Testis (tissue), 5 donors: ENCODE measurements at places on chromosomes 16 and 17.

DNA sequence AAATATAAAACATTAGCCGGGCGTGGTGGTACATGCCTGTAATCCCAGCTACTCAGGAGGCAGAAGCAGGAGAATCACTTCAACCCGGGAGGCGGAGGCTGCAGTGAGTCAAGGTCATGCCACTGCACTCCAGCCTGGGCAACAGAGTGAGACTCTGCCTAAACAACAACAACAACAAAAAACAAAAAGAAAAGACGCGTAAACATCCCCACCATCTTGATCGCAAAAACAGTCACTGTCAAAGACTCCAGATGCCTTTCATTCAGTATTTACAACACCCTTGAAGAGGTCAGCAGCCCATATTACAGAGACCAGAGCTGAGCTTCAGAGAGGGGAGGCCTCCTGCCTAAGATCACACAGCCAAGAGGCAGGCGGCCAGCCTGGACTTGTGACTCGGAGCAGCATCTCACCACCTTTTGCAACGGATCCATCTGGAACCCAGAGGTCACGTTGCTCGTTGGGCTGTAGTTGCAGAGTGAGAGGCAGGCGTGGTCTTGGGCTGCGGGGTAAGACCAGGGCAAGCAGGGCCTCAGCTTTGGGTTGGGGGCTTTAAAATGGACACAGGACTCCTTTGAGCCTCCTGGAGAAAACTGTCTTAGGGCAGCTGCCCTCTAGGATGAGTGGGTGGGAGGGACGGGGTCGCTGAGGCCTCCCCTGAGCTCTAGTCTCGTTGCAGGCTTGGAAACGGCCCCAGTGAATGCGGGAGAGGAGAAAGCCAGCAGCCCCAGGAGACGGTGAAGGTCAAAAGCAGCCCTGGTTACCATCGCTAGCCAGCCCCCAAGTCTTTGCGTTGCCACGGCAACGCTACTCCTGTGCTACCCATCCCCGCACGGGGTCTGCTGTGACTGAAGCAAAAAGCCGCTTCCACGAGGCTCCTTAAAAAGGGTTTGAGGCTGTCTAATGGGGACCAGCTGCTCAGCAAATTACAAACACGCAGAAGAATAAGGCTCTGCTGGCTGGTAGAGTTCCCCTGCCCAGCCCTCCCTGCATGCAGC, 26.1 kb downstream of the LGALS3BP start:
- DNase-seq, result peak; percentile 60

DNA sequence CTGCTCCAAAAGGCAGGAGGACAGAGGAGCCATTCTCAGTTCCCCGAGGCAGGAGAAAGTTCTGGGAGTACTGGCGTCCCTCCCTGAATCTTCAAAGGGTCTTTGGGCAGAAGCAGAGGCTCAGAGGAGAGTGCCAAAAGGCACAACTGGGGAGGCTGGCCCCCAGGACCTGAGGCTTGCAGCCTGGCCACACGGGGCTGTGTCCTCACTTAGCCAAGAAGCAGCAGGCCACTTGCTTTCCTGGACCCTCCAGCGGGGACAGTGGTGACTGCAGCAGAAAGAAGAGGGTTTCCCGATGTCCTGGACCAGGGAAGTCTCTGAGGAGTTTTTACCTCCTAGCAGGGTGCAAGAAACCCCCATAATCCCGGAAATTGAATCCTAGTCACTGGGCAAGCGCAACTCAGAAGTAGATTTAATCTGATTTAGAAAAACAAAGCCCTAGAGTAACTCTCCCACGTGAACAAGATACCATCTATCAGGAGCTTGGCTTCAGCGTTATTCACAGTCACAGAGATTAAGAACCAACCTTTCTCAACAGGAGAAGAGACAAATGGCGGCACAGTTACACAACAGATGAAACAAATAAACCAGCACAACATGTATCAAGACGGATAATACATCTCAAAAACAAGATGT, 25.5 kb upstream of the BCO1 start:
- no peak for DNase-seq

DNA sequence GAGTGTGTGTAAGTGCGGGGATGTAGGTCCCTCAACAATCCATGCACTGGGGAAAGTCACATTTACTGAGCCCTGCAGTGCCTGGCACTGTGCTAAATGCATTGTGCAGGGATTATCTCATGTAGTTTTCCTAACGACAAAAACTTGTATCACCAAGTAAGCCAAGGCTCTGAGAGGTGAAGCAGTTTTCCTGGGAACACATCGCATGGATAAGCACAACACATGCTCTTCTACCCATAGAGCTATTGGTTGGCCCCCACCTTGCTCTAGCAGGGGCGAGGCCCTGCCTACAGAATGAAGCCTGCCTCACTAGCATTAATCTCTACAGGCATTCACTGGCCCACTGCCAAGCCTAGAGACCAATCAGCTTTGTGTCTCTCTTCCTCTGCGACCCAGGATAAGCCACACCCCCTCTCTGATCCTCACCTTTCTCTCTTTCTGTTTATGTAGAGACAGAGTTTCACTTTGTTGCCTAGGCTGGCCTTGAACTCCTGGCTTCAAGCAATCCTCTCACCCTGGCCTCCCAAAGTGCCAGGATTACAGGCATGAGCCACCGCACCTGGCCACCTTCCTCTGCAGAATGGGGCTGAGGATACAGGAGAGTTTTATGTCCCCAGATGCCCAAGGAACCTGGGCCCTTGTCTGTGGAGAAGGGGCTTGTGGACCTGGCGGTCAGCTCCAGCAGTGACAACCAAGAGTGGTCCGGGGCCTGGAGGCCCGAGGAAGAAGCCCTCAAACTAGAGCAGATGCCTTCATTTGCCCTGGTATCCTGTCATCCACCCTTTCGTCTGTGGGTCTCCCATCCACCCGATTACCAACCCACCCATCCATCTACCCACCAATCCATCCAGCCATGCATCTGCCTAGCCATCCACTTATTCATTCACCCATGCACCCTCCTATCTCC, 12.8 kb downstream of the CDH16 start:
- DNase-seq, result peak; percentile 87

GRCh38 chr17:61392679-61393078, 7.0 kb upstream of the TBX2 start:
- DNase-seq, result no peak

GRCh38 chr17:33750943-33751701, 458.0 kb upstream of the ASIC2 start:
- peak; percentile 84 for DNase-seq

DNA sequence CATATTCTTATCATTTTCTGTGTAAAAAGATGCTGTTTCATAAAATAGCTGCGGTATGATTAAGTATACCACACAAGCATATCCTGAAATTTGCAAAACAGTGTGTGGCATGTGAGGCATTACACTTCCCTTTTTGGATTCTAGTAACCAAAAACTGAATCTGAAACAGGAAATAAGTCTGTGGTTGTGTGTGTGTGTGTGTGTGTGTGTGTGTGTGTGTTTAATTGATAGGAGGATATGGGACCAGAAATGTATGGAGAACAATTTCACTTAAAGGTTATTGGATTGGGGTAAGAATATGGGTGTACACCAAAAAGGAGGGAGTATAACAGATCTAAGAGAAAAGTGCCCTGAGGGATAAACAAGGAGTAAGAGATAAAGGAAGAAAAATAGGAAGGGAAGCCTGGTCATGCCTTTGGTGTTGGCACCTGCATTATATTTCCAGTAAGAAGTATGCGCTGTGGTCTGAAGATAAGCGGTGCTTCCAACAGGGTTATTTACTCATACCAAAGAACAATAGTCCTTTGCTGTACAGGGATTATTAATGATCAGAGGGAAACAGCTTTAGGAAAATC, 4.0 kb downstream of the LYRM1 start:
- no peak for DNase-seq

- DNase-seq, result no peak
These were observed 18.0 kb upstream of the NDRG4 start for GRCh38 chr16:58481931-58482330.

- DNase-seq, result no peak
These were observed 1.8 kb downstream of the COG1 start for GRCh38 chr17:73194514-73195222.

GRCh38 chr17:83073389-83074063, 5.9 kb upstream of the METRNL start:
- peak; percentile 80 for DNase-seq

- DNase-seq, result no peak
These were observed 12.7 kb upstream of the CHD3 start for GRCh38 chr17:7875804-7876370.

DNA sequence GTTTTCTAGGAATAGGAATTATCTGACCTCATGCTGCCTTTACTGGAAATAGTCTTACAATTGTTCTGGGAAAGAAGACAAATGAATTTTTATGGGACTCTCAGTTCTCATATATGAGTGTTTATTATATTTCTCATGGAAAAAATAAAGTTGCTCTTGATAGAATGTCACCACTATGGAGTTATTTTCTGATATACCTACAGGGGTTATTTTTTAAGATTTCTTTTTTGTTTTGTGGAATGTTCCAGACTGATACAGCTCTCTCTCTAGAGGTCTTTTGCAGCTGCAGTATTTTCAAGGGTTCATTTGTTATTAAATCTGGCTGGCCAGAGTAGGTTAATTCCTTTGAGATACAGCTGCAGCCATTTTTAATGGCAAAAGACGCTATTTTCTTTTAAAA, 100.7 kb downstream of the ABCA8 start:
- no peak for DNase-seq

GRCh38 chr17:5784791-5785190, 200.5 kb upstream of the NLRP1 start:
- DNase-seq, result no peak

DNA sequence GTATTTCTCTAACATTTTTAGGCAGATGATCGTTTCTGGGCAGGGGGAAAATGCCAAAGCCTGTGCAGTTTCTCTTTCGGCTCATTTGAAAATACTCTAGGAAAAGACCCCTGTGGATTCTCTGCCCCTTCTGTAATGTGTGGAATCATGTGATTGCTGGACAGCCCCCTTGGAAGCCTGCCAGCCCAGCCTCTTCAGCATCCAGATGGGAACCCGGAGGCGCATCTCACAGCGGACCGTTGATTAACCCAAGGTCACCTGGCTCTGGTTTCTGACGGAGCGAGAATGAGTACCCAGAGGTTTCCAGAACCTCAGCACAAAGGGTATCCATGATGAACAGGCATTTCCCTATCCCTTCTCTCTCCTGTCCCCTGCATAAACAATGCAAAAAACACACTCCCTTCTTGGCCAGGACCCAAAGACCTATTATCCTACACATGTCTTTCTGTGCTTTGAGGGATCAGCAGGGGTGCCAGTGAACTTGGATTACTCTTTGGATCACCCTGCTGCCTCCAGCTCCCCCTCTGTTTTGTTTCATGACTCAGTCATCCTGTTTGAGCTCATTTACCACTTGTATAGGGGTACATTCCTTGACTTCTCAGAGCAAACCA, 957.1 kb upstream of the RBFOX1 start:
- DNase-seq, result no peak

- DNase-seq, result no peak
These were observed 15.7 kb upstream of the CDH3 start for GRCh38 chr16:68629351-68629910.

DNA sequence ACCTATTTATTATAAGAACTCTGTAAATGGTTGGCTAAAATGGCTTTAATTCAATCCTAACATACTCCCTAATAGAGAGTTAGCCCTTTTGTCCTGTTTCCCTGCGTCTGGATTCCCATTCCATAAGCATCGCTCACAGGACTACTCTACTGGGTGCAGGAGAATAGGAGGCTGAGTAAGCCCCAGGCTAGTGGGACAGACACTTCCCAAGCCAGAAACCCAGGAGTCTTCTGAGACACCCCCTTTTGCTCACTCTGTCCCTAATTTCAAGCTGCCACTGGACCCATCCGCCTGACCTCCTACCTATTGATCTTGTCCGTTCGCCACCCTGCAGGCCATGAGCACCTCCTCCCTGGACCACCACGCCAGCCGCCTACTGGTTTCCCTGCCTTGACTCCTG, 16.7 kb upstream of the TOB1 start:
- no peak for DNase-seq

GRCh38 chr17:43803758-43804157, 23.5 kb downstream of the CFAP97D1 start:
- DNase-seq, result no peak

DNA sequence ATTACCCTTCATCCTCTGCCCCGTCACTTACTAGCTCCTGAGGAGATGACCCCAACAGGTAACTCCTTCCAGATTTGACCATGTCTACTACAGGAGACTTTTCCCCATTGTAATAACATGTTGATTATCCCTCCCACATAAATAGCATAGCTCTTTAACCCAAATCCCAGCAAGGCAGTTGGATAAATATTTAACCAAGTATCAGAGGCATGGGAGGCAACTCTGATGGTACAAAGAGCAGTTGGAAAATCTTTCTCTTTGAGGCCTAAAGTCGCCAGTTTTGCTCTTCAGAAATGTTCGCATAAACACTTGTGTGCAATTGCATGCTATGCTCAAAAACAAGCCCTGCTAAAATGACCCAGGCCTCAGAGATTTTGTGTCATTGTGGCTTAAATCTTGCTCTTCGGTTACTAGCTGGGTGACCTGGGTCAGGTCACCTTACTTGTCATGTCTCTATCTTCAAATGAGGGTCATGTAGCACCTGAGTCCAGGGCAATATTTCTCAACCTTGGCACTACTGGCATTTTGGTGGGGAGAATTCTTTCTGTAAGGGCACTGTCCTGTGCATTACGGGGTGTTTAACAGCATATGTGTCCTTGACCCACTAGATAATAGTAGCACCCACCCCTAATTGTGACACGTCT, 48.8 kb downstream of the HSD17B2 start:
- no peak for DNase-seq

DNA sequence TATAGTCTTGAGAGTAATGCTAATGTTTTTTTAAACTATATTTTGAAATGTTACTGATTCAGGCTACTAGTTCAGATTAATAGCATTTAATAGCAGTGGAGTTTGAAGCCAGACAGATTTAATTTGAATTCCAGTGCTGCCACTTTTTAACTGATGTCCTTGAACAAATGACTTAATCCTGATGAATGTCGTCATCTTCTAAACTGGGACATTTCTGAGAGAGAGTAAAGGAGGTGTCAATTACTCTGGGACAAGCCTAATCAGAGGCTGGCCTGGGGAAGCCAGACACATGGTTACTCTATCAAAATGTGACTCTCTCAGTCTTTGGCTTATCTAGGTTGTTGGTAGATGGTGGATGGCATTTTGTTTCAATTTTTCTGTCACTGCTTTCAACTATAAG, 246.7 kb downstream of the HS3ST3A1 start:
- DNase-seq, result no peak

DNA sequence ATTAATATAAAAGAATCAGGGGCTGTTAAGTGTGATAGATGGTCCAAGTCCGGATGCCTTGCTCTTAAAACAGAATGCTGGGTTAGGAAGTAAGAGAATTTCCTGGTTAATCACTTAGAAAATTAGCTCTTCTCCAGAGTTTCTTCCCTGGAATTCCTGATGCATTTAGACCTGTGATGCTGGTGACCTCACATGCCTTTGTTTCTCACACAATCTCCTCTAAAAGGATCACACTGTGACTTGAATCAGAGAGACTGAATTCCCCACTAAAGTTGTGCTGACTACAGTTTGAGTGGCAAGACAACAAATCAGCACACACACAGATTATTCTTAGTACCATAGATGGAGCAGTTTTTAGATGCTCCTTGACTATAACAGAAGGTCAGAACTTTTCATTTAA, 4.4 kb upstream of the RNF43 start:
- no peak for DNase-seq

GRCh38 chr17:29581583-29582253, 7.7 kb downstream of the GIT1 start:
- DNase-seq, result no peak
